Left renal pelvis (tissue), 4 donors: ENCODE measurements at places on chromosomes 11 and 22. TPM values are rescaled to one million over a fixed set of nuclear protein-coding genes. Genes with fewer than 3 reads are reported as not detected.
A peak's percentile ranks its signal among the peaks of the same experiment; 100 is the strongest.

- no peak for DNase-seq
Measured at GRCh38 chr11:83957038-83957900, 671.1 kb upstream of the CCDC90B start.

Gene OSBPL5
- polyA plus RNA-seq, result 18.6 TPM

Gene ARFGAP2
- 71.7 TPM for polyA plus RNA-seq

Gene TUBGCP6
- 32.8 TPM for polyA plus RNA-seq

Gene CCDC81
- 1.6 TPM for polyA plus RNA-seq

Gene CALCA
- polyA plus RNA-seq, result 13.1 TPM

GRCh38 chr11:25771605-25772004, 560.3 kb upstream of the ANO3 start:
- no peak for DNase-seq

Gene CFAP300
- 5.8 TPM for polyA plus RNA-seq

Gene SLC5A12
- 36.2 TPM for polyA plus RNA-seq

GRCh38 chr11:61803889-61804647, 11.4 kb downstream of the FEN1 start:
- DNase-seq, result no peak

GRCh38 chr11:2798951-2799761, 86.4 kb downstream of the CDKN1C start:
- no peak for DNase-seq

Gene KRTAP5-1
- polyA plus RNA-seq, result not detected

- DNase-seq, result no peak
Measured at GRCh38 chr22:31853736-31854495, 90.4 kb upstream of the YWHAH start.

- DNase-seq, result no peak
Measured at GRCh38 chr11:63427971-63428508, 58.5 kb downstream of the SLC22A9 start.

Gene MS4A3
- 0.71 TPM for polyA plus RNA-seq

Gene F2
- polyA plus RNA-seq, result 0.34 TPM

Gene EMID1
- polyA plus RNA-seq, result 7.7 TPM

DNA sequence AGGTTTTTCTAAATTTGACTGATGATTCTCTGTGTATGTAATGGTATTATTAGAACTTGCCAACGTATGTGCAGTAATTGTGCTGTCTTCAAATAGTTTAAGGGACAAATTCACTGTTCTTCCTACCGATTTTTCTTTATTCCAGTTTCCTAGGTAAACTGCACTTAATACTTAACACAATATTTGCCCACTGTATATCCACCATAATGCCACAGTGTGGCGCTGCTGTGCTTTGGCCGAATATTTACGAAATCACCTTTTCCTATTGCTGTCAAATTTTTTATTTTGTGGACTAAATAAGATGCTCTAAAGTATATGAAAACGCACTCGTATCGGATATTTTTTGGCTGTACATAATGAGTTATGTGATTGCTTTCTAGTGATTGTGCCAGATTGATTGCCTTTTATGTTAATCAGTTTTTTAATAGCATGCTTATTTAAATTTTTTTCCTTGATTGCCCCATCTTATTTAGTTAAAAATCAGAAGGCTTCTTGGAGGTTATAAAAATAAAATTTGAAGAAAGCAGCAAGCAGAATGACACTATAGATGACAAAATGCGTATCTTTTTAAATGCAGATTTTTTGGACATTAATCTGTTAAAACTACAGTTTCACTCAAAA, 10.5 kb downstream of the AASDHPPT start:
- DNase-seq, result peak; percentile 9

Gene POU2AF3
- polyA plus RNA-seq, result 4.3 TPM

DNA sequence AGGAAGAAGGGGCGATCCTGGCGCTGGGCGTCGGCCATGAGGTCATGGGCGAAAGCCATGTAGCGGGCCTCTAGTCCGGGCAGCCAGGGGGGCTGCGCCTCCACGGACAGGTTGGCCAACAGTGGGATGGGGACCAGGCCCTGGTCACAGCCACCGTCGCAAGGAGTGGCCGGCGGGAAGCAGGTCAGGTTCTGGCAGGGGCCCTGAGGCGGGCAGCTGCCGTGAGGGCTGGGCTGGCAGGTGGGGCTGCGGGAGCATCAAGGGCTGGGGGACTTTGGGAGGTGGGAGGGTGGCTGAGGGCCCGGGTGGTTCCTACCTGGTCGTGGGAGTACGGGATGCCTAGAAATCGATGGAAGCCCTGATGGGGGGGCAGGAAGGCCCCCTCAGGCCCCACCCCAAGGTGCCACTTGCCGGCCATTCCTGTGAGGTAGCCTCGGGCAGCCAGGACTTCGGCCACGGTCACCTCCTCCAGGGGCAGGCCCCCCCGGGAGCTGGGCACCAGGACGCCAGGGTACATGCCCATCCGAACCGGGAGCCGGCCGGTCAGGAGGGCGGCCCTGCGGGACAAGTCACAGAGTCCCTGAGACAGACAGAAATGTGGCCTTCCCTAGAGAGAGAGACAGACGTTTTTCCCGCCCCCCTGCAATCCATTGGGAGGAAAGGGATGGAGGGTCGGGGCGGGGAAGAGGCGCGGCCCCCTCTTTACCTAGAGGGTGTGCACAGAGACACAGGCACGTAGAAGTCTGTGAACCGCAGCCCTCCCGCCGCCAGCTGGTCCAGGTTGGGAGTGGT, 906 bp downstream of the ARSA start:
- no peak for DNase-seq

DNA sequence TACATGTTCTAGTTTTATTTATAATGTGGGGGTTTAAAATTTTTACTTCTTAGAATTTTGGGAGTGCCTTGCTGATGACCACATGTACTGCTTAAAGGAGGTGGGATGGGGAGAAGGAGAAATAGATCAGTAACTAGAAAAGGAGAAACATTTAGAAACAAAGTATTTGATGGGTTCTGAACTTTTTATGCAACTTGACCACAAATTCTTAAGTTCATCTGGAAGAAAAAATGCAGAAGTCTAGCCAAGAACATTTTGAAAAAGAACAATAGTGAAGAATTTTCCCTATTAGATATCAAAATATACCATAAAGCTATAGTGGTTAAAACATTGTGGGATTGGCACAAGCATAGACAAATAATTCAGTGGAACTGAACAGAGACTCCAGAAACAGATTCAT, 73.3 kb upstream of the AMPD3 start:
- DNase-seq, result no peak

Gene CDC45
- 21.6 TPM for polyA plus RNA-seq

Gene RAB1B
- polyA plus RNA-seq, result 124 TPM

GRCh38 chr11:99693941-99694492, 673.3 kb downstream of the CNTN5 start:
- DNase-seq, result no peak

DNA sequence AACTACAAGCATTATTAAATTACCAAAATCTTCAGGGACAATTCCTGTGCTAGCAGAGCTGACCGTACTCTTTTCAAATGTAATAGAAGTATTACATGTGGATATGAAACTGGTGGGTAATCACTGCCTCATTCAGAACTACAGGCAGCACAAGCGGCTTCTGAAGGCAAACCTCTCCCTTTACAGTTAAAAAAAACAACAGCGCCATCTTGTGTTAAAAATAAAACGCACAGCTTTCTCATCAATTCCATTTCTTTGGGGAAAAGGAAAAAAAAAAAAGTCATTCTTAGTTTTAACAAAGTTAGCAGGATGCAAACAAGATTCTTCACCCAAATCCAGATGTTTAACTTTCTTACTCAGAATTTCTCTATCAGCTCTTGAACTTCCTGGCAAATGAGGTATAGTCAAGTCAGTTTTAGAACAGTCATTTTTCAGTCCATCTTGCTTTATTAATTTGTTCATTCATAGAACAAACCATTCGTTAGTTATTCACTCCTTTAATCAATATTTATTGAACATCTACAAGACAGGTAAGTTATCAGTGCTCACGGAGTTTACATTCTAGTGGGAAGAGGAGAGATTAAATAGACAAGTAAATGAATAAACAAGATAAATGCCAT, 331.8 kb upstream of the MPPED2 start:
- DNase-seq, result peak; percentile 50

DNA sequence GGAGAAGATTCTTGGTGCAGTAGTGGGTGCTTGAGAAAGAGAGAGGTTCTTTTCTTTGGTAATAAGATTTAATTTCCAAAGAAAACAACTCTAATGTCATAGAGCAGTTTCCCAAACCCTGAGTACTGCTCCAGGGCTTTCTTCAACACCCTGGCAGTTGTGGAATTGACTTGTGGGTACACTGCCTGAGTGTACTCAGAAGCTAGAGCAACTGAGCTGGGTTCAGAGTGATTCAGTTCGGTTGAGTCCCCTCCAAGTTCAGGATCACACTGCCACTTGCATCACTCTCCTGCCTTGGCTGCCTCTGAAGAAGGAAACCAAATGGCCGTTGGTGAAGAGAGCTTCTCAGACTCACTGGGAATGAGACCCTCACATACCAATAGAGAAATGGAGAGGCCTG, 5.3 kb downstream of the DMC1 start:
- DNase-seq, result no peak

Gene OR2AG1
- not detected for polyA plus RNA-seq

DNA sequence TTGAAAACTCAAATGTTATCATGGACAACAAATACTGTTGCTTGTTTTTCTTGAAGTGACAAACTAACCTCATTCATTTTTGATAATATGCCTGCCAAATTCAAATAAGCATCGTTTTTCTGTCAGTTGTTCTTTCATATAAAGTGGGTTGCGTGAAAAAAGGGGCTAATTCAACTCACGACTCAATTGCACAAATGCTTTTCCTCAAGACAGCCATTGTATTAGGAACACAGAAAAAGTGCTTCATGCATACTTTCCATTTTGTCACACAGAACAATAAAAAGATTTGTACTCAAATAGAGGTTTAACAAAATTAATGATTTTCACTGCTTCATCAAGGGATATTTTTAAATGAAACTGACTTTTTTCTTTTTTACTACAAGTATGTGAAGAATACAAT, 94.6 kb upstream of the ALKBH3 start:
- DNase-seq, result no peak

- no peak for DNase-seq
Measured at GRCh38 chr22:22882033-22882717, 5.4 kb upstream of the IGLL5 start.

GRCh38 chr22:45781459-45781858, 109.8 kb downstream of the ATXN10 start:
- DNase-seq, result no peak

Gene PDE2A
- polyA plus RNA-seq, result 12.0 TPM

Gene APOL5
- polyA plus RNA-seq, result 0.22 TPM

DNA sequence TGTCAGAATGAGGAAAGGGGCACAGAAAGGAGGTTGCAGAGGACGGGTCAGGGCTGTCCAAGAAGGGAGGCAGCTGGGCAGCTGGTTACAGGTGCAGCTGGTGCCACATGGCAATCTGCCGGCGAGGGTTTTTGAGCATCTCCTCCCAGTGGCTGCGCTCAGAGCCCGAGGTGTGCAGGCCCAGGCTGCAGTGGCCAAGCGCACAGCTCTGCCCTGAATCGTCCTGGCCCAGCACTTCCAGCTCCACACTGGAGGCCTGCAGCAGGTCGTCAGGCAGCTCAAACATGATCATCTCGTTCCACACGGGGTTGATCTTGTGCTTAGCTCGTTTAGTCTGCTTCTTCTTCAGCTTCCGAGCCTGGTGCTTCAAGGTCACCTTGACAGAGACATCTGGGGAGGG, 42.2 kb downstream of the SYT13 start:
- no peak for DNase-seq
